Urinary bladder (tissue), 4 donors: ENCODE measurements at places on chromosomes 12 and 14. TPM values are rescaled to one million over a fixed set of nuclear protein-coding genes. Genes with fewer than 3 reads are reported as not detected.
A peak's percentile ranks its signal among the peaks of the same experiment; 100 is the strongest.

- no peak for DNase-seq
These were observed 23.1 kb downstream of the ANG start for GRCh38 chr14:20711685-20712084.

- no peak for DNase-seq
These were observed 40.8 kb downstream of the SPATA7 start for GRCh38 chr14:88426271-88426670.

GRCh38 chr12:39443081-39443928, at the start of gene KIF21A:
TSS of gene KIF21A (minus strand) at chr12:39443120. CDS start at chr12:39442970, 150 bp downstream.
- peak; percentile 29 for DNase-seq

GRCh38 chr12:1804545-1805332, 15.6 kb upstream of the LRTM2 start:
- peak; percentile 82 for DNase-seq

RCOR1 gene
- polyA plus RNA-seq = 12.6 TPM
